GM04504 (cell line): ENCODE measurements at places on chromosomes 4 and X.

DNA sequence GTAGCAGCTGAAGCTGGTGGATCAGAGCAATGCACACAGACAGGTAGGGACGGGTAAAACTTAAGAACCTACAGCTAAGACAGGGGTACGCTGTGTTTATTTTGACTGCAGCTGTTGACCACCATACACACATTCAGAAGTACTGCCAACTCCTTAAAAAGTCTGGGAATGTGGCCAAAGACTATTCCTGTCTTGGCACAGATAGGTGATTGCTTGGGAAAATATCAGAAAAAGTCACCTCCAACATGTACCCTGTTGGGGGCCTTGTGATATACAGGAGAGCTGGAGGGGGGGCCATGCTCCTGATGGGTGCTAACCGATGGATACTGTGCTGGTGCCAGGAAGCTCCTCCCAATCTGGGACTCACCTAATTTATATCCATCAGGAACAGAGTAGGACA is 121.2 kb downstream of the VCX2 start:
- no peak for DNase-seq

DNA sequence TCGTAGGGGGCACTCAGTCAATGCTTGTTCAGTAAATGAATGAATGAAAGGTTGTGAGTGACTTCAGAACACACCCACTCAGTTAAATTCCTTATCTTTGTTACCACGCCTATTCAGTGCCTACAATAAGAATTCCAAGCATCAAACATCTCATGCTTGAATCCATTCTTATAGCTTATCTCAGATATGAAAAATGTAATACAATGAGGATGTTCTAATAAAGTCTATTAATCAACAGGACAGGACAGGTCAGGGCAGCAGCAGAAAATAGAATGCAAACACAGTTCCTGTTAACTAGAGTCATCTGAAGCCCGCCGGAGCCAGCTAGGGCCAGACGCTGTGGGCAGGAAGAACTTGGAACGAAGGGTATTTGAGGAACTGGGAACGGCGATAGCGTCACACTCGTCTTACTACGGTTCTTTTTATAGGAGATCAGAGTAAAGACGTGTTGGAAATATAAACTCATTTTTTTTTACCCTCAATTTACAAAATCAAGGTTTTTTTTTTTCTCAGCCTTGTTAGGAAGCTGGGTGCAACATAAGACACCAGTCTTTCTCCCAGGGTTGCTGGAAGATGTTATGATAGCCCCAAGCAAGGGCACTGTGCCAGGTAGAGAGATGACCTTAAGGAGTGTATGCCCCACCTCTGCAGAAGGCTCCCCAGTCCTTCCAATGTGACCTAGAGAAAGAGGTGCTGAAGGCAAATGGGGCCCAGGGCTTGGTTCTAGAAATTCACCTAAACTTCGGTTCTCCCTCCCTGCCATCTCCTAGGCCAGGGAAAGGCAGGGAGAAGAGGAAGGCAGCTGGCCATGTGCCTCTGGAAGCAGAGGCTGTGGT is 48.3 kb downstream of the SEL1L3 start:
- DNase-seq, result no peak

- DNase-seq, result no peak
Measured at GRCh38 chr4:168636040-168636439, 139.2 kb downstream of the PALLD start.

DNA sequence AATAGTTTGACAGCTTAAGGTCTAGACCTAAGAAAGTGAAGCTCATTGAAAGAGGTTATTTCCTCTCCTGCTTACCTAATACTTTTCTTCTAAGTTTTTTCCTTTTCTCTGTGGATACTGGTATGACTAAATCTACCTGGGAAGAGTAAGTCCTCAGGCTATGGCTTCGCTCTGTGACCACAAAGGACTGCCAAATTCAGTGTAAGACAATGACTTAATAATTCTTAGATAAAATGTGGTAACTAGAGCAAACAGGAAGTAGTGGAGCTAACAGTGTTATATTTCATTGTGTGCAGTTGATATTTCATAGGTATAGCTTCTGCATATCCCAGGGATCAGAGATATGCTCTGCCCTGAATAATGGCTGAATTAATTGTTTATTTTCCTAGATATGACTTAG is 418.9 kb downstream of the CCSER1 start:
- DNase-seq, result no peak

GRCh38 chrX:139554376-139554775 is 23.8 kb downstream of the F9 start:
- no peak for DNase-seq

GRCh38 chrX:22203186-22203585 is 69.5 kb upstream of the CBLL2 start:
- DNase-seq, result no peak

DNA sequence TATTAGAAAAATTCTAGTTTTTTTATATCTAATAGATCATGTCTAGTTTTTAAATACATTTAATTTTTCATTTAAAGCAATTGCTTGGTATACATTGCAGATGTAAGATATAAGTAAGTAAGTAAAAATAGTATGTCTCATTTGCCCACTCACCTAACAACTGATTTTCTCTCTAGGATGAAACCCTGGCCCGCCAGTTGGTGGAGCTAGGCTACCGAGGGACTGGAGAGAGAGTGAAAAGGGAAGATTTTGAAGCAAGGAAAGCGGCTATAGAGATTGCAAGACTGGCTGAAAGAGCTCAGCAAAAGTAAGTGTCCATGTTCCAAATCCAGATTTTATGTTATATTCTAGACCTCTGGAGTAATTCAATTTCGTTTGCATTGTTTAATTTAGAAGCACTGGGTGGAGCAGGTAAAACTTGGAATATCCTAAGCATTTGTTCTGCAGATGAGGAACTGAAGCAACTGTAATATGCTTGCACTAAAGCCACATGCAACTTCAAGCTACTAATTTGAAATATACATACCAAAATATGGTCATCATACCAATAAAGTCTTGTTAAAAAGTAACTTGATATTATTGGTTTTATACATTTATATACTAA is 27.1 kb downstream of the CFAP299 start:
- DNase-seq, result no peak

- DNase-seq, result no peak
Measured at GRCh38 chrX:40952855-40953254, 132.4 kb upstream of the USP9X start.

GRCh38 chrX:10945498-10945897 is 165.6 kb upstream of the HCCS start:
- DNase-seq, result no peak

GRCh38 chrX:119672426-119672825 is 20.5 kb downstream of the SEPTIN6 start:
- DNase-seq, result no peak

DNA sequence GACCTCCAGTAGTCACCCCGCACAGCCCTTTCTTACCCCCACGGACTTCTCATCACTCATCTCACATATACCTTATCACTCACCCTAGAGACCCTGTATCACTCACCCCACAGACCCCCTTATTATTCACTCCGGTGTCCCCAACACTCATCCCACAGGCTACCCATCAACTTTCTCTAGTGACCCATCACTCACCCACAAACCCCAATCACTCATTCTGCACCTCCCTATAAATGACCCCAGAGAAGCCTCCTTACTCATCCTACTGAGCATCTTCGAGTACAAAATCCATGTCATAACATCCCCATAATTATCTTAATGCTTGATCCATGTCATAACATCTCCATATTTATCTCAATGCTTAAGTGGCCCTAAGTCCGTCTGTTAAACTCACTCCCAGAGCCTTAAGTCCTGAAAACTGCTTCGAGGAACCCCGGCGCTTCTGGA is 934 bp downstream of the ZNF41 start:
- no peak for DNase-seq

GRCh38 chr4:162535121-162535520 is 371.3 kb upstream of the FSTL5 start:
- DNase-seq, result no peak

DNA sequence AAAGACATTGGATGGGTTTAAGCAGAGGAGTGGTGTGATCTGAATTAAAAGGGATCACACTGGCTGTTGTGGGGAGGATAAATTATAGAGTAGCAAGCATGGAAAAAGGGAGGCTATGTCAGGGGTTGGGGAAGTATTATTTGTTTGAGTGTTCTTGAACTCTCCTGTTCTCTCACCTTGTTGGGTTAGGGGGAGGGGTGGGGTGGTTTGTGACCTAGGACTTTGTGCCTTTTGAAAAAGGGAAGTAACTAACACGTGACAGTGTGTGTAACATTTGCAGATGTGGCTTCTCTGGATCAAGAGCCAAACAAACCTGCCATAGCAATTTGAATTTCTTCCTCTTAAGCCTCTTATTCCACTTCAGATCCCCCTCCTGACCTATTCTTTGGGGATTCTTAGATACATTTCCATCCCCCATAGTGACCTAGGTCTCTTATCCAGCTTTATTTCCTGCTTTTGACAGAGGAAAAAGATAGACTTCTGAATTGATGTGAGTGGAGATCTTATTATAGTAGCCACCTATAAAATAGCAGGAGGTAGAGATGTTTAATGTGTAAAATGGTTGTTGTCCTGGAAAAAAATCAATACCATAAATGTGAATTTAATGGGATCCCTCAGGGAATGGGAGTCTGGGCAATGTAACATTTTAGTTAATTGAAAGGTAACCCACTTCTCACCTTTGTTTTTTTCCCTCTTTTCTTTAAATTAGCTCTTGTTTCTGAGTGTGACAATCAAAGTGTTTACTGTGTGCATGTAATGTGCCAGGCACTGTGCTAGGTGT is 120.4 kb downstream of the CT47B1 start:
- no peak for DNase-seq

GRCh38 chr4:145103496-145103895 is 5.4 kb downstream of the ABCE1 start:
- no peak for DNase-seq

DNA sequence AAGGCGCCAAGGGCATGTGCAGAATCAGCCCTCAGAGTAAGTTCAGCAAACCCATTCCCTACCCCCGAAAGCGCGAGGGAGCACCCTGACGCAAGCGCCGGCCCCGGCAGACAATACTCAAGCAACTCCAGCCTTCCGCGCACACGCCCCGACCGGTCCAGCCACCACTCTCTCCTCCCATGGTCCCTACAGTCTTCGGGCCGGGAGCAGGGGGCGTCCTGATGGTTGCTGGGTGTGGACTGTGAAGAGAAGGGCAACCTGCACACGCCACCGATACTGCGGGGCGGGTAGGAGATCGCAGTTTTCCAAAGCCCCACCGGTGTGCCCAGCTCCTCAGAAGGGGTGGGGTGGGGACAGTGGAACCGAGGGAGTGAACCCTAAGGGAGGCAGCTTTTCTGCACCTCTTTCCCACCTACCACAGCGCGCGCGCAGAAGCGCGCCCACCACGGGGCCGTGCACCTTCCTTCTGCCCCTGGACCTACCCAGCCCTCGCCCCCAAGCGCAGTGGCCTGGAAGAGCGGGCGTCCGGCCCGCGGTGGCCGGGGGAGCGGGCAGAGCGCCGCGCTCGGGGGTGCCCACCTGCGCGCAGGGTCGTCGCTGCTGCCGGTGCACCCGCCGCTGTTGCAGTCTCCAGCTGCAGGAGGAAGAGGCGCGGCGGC is 650.2 kb upstream of the DIPK2B start:
- no peak for DNase-seq
